ENCODE measurements at places on chromosomes 6 and 20.
A peak's percentile ranks its signal among the peaks of the same experiment; 100 is the strongest.

- DNase-seq: peak; percentile 8
Measured at GRCh38 chr6:129500958-129501739, 208.8 kb downstream of the ARHGAP18 start.

DNA sequence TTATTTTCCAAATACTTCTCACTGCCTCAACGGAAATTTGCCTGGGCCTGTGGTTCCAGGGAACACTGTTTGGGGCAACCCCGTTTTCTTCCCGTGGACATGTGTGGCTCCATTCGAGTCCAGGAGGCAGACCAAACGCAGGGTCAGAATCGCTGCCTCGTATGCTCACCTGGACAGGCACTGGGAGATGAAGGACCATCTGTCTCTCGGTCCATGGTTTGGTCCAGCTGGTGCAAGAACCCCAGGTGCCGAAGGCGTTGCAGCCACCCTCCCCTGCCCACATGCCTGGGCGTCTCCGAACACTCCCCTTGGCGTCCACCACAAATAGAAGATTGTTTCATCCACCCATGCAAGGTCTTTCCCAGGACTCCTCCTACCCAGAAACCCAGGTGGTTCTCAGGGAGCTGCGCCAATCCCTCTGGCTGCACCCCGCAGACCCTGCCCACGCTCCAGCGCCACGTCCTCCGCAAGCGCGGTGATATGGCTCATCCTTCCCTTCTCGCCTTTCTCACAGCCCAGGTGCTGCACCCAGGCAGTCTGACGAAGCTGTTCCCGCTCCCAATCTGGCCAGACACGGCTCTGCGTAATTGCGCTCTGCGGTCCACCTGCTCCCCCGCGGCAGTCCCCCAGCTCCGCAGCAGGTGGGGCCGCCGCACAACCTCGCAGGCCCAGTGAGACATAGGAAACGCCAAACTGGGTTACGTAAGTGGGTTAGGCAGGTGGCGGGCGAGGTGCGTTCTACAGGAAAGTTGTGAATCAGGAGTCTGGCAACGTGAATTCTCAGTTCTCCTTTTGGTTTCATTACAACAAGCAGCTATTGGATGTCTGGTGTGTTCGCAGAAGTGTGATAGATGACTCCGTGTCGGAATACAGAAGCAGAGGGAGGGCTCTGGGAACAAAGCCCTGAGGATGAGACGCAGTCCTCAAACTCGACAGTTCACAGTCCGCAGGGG lies 146.2 kb upstream of the ECI2 start:
- DNase-seq: no peak

DNA sequence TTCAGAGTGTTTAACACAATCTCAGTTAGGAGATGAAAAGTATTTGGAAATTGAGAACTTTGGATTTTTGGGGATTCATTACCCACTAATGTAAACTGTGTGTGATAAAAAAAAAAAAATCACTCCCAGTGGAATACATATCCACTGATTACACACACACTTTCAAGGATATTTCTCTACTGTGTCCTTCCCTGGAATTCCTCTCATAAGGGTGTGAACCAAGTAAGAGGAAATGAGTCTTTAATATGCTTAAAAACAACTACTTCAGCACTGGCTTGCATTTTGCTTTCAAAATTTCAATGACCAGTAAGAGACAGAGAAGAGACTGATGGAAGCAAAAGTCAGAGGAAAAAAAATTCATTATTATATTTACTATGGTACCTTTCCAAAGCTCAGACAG lies 24.5 kb upstream of the MYCT1 start:
- no peak for DNase-seq

- no peak for DNase-seq
Measured at GRCh38 chr20:61900011-61900944, 165.4 kb downstream of the TAF4 start.

GRCh38 chr20:47027042-47027441 lies 132.4 kb downstream of the EYA2 start:
- no peak for DNase-seq

DNA sequence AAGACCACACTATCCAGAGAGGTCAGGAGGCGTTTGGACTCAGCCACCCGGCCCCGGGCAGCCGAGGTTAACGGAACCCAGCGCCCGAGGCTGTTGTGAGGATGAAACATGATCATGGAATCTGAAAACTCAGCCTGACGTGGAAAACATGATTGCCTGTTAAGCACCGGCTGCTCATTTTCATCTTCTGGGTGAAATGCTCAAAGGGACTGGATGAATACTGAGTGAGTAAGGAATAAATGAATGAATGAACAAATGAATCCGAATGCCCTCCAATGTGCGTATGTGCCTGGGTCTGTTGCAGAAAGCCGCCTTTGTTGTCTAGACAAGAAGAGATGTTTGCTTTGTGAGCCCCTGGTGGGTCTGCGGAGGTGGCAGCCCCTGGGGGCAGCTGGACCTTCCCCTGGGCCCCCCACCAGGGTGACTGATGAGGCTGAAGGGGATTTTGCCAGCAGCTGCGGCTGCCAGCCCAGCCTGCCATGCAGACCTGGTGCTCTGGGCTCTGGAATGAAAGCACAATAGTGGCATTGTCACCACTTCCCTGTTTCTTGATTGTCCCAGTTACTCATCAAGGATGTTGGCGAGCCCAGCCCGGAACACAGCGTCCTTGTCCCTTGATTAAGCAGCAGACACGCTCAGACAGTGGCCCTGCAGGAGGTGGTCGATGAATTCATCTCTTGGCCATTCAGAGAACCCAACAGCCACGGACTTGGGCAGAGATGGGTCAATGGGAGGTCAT lies 211.1 kb downstream of the ANKRD60 start:
- DNase-seq: peak; percentile 58

DNA sequence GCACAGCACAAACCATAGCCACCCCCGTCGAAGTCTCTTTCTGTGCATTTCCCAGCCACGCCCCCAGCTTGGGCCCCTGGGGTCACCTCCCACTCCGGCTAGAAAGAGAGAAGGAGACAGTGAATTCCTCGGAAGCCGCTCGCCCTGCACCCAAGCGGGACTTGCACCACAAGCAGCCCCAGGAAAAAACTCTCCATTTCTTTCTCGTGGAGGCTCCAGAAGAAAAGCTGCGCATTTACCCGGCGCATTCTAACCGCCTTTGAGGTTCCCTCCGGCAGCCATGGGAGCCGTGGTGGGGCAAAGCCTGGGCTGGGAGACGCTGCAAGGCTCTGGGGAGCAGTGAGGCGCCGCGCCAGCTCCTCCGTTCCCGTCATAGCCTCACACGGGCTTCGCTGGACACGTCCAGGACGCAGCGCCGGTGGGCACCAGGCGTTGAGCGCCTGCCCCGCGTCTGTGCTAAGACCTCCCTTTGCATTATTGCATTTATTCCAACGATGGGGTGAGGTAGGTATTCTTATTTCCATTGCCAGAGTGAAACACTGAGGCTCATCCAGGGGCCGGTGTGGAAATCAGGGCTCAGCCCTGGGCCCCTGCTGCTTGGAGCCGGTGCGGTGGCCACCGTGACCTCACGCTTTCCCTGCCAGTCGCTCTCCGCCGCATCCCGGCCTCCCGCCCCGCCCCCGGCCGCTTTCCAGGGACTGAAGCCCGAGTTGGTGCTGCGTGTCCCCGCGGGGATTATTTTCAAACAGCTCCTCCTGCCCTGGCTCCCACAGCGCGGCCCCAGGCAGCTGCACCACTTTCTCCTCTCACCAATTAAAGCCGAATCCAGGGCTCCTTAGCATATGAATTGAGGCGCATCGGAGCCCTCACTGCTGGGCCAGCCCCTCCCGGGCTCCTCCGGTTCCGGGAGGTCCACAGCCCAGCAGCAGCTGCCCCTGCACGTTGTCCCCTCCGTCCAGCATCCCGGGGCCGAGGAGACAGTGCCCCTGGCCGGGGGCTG lies 148.3 kb upstream of the AFDN start:
- DNase-seq: no peak

DNA sequence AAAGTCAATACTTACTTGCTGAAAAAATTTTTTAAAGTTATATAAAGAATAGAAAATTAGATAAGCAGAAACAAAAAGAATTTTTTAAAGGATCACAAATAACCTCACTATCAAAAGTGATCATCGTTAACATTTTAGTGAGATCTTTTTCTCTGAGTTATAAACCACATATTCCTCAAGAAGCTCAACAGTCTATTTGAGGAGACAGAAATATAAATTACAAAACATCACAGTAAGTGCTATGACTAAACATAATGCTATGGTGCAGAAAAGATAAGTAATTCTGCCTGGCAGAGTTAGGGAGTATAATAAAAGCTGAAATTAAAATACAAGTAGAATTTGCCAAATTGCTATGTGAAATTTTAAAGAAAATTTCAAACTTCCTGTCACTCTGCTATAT lies 226.7 kb downstream of the LMBRD1 start:
- no peak for DNase-seq

- no peak for DNase-seq
Measured at GRCh38 chr6:44110005-44110676, 17.1 kb downstream of the MRPL14 start.

DNA sequence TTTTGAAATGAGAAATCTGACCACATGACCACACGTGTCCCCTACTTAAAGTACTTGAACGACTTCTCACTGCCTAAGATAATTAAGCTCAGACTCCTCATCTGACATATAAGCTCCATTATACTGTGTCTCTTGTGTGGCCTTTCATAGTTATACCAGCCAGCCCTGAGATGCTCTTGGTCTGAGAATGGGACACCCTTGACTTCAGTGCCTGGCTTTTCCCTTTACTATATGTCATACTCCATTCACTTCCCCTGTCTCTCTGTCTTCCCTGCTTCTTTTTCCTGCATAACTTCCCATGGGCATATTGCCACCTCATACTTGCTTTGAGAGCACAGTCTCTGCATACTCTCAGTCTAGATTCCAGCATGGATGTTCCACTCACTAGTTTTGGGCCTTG lies 53.4 kb upstream of the TINAG start:
- no peak for DNase-seq

- no peak for DNase-seq
Measured at GRCh38 chr6:40369891-40370290, 217.3 kb downstream of the LRFN2 start.

GRCh38 chr20:50992733-50993457 lies 30.0 kb downstream of the KCNG1 start:
- no peak for DNase-seq

DNA sequence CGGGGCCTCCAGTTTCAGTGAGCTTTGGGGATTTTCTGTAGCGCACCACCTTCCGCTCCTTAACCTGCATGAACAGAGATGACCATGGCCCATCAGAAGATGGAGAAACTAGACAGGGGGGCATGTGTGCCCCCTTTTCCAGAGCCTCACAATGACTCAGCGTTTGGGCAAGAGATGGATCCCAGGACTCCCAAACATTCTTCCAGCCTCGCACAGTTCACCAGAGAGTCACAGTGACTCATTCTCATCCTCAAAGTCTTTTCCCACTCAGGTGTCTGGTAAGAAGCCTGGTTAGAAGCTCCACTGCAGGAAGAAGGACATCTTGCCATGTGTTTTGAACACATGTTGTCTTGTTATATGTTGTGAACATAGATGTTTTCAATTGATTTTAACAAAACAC lies 76.2 kb upstream of the FRMD1 start:
- DNase-seq: no peak

GRCh38 chr6:123940551-123940950 lies 136.9 kb downstream of the NKAIN2 start:
- DNase-seq: no peak

GRCh38 chr6:131059486-131059885 lies 3.6 kb downstream of the EPB41L2 start:
- DNase-seq: peak; percentile 64

DNA sequence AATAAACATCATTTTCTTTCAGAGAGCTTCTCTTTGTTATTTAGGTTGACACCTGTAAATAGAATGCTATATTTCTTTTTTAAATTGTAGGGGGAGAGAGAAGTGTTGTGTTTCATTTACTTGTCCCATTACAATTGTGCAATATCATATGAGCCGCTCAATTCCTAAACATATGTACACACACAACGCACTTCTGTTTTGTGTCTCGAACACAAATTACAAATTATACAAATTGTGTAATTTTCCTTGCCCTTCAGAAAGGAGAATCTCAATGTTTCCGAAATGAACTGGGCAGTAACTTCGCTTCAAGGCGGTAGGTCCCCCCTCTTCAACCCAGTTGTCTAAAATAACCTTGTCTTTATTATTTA lies 2.6 kb upstream of the ABT1 start:
- peak; percentile 38 for DNase-seq

DNA sequence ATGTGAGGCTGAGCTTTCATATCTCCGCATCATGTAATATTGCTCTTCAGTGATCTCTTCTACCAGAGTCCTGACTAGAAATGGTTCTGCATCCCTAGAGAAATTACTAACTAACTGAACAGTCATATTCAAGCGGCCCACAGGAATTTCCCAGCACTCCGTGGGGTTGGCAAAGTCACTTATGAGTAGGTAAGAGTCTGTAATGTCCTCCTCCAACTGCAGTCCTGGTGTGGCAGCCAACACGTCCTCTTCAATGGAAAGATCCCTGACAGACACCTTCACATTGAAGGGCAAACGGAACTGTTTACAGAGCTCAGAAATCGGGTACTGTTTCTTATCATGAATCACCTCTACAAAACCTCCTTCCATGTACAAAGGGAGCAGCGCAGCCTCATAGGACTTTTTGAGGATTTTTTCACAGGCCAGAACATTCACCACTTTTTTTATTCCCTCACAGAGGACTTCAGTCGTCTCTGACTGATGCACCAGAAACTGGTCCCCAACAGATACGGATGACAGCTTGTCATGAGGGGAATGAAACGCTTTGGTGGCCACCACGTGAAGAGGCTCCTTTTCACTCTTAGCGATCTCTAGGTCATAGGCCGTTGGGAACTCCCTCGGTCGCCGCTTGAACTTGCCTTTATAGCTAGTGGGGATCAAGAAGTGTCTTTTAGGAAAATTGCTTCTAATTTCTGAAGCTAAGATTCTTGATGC lies 87.7 kb downstream of the THEMIS start:
- no peak for DNase-seq

GRCh38 chr6:35294308-35294945 lies 3.2 kb upstream of the DEF6 start:
- DNase-seq: no peak

DNA sequence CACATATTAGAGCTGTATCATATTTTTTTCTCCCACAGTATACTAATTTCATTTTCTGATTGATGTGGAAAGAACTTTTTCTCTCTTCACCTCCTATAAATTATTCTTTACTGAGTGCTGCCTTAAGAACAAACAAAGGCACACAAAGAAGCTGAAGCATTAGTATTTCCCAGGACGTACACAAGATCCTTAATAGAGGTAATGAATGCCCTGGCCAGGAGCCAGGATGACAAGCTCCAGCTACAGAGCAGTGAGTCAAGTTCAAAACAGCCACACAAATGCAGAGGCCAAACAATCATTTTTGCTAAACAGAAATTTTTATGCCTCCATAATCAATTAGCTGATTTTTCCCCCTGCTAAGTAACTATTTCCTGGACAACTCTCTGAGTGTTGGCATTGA lies 639.6 kb downstream of the EPHA7 start:
- no peak for DNase-seq

- DNase-seq: no peak
Measured at GRCh38 chr6:11357285-11357684, 124.8 kb upstream of the NEDD9 start.

GRCh38 chr6:97068211-97068610 lies 143.7 kb downstream of the KLHL32 start:
- no peak for DNase-seq

- no peak for DNase-seq
Measured at GRCh38 chr6:69370763-69371162, 426.0 kb downstream of the LMBRD1 start.

All from Panc1 (cell line).